ENCODE measurements at places on chromosomes 4 and X.

DNA sequence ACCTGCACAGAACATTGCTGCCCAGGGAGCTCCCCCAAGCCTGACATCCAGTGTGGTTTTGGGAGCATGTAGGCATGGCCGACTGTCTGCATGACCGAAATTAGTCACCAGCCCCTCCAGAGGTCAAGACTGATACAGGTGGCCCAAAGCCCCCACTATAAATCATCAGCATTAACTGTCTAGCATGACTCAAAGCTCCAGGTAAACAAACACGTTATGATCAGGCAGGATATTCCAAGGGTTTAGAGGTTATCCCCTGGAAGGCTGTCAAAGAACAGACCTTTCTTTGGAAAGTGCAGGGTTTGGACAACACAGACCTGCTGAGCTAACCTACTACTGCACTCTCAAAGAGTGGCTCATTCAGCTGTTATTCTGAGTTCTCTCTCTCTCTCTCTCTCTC, 2.1 kb upstream of the FAM9A start:
- DNase-seq: no peak

DNA sequence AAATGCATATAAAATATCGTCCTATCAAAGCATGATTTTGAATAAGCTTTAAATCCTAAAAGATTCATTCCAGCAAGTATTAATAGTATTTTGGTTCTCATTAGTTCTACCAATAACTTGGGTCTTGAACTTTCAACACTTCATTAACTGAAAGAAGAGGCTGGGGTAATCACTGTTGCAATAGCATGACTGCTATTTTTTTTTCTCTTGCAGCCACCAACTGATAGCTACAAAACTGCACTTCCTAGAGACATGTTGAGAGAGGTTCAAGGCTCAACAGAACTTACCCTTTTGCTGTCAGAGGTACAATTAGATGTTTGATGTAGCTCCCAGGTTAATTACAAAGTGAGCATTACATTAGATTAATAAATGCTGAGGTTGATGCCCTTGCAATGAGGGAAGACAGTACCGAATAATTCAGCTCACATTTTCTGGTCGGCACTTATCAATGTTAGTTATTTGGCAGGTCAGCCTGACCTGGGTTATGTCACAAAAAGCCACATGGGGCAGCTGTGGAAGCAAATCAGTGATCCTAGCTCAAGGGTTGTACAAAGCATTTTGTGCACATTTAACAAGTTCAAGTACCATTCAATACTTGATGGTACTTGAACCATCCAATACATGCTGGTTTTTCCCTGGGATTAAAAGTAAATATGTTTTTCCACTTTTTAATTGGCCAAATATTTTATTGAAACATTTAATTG, 29.9 kb upstream of the TET2 start:
- DNase-seq: no peak

DNA sequence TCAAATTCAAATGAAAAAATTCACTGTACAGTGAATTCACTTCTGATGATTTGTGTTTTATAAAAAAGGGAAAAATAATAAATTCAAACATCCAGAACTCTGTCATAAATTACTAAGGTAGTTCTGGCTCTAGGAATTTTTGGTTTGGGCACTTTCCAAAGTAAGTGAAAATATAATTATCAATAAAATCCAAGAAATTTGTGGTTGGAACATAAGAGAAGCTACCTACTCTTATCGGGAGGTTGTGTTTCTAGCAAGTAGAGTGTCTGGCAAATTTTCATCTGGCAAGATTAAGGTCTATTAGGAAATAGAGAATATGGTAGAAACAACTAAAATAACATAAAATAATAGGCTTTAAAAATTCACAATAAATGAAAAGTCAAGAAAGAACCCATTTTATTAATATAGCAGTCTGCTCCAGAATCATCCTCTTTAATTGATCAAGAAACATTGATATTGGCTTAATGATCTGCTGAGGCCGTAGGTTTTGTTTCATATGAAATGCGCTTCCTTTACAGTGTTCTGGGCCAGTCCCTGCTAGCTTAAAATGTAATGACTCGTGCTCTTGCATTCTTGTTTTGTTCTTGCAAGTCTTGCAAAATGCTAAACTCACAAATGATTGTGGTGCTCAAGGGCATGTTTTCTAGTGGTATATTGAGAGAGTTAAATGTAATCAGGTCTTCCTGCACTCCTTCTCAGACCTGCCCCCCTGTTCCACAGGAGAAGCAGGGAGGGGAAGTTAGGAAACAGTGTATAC, 331.4 kb downstream of the RAPGEF2 start:
- DNase-seq: no peak

GRCh38 chr4:179666226-179666625, 2224.0 kb upstream of the AGA start:
- DNase-seq: no peak

- no peak for DNase-seq
Observed at GRCh38 chr4:112031712-112032328, 113.4 kb upstream of the FAM241A start.

DNA sequence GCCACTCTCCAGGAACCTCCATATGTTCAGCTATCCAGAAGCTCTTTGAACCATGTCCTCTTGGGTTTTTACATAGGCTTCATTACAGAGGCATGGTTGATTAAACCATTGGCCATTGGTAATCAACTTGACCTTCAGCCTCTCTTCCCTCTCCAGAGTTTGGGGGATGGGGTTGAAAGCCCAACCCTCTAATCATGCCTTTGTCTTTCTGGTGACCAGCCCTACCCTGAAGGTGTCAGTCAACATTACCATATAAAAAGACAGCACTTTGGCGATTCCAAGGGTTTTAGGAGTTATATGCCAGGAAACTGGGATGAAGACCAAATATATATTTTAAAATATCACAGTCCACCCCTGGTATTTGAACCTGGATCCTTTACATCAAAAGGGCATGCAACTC, 222.5 kb downstream of the CHIC1 start:
- DNase-seq: no peak

DNA sequence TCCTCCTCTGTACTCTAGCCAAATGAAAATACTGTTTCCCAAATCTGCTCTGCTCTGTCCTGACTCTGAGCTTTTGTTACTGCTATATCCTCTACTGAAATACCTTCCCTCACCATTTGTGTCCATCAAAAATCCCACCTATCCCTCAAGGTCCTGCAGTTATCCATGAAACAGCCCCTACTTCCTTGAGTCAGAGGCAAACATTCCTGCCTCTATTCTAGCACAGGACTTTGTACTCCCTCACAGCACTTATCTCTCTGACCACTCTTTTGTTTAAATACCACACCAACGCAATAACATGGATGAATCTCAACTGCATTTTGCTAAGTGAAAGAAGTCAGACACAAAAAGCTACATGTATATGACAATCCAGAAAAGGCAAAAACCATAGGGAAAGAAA, 10.5 kb upstream of the RNF128 start:
- DNase-seq: no peak

GRCh38 chrX:110268886-110269285, 49.0 kb downstream of the AMMECR1 start:
- no peak for DNase-seq
